CD4-positive, alpha-beta T cell treated with Interleukin-17A for 1 hour (primary cell): ENCODE measurements at places on chromosomes 1 and 21.

GRCh38 chr1:15994590-15995351 is 9.3 kb upstream of the SRARP start:
- DNase-seq = peak; percentile 51

GRCh38 chr1:90488451-90488850 is 228.7 kb downstream of the BARHL2 start:
- no peak for DNase-seq

- DNase-seq = peak; percentile 93
These were observed 34.4 kb downstream of the SLC2A1 start for GRCh38 chr1:42924082-42924850.

- DNase-seq = no peak
These were observed 71.7 kb upstream of the MPC2 start for GRCh38 chr1:168008595-168008994.

GRCh38 chr1:74748960-74749359 is 16.0 kb downstream of the TYW3 start:
- no peak for DNase-seq

DNA sequence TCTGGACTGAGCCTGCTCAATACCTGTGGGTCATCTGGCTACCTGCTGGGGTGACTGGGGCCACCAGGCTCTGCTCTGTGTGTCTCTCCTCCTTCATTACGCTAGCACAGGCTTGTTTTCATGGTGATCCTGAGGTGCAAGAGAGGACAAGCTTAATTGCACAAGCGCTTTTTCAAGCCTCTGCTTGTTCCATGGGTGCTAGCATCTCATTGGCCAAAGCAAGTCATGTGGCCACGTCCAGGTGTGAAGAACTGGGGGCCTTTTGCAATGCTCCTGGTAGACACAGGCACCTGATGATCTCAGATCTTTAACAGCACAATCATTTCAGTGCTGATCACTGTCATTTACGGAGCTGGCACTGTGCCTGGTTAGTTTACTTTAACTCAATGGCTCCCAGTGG is 114.6 kb downstream of the KAZN start:
- DNase-seq = no peak
